ENCODE measurements at places on chromosomes 12 and 14. TPM values are rescaled to one million over a fixed set of nuclear protein-coding genes. Genes with fewer than 3 reads are reported as not detected.

The SYNDIG1L gene
- total RNA-seq = under 0.01 TPM

The STXBP6 gene
- 17.7 TPM for total RNA-seq

The P2RX7 gene
- total RNA-seq = 2.1 TPM

The NRL gene
- total RNA-seq = 2.1 TPM

The SLC2A13 gene
- total RNA-seq = 8.4 TPM

The EPYC gene
- 0.52 TPM for total RNA-seq

Data from skeletal muscle tissue (tissue), 5 donors.